ENCODE measurements at places on chromosomes 4 and X. TPM values are rescaled to one million over a fixed set of nuclear protein-coding genes. Genes with fewer than 3 reads are reported as not detected.

DNA sequence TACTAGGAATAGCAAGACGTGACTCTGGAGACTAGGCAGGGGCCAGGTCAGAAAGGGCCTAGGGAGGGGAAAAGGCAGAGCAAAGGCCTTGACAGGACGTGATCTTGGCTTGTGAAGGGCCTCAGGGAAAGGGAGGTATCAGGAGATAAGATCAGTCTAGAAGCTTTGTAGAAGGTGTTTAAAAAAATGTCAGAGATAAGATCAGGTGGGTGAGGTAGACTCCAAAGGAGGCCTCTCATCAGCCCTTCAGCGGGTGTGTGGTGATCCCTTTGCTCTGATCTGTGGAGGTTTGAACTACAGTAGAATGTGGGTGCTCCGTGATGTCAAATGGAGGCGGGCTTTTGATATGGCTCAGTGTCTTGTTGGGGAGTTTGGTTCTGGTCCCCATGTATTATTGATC lies 78.8 kb upstream of the PRPS1 start:
- ATAC-seq: no peak

GRCh38 chrX:15564981-15565579 lies 35.7 kb downstream of the ACE2 start:
- ATAC-seq: peak; percentile 37

- no peak for ATAC-seq
These were observed 14.6 kb downstream of the HERC3 start for GRCh38 chr4:88606832-88607231.

- no peak for ATAC-seq
These were observed 329.0 kb downstream of the NAF1 start for GRCh38 chr4:162837679-162838078.

GRCh38 chr4:5979981-5980380 lies 38.2 kb downstream of the C4orf50 start:
- ATAC-seq: no peak

- ATAC-seq: no peak
These were observed 61.1 kb downstream of the FBXO8 start for GRCh38 chr4:174222266-174222872.

GRCh38 chr4:174522183-174523024 lies at the start of gene HPGD:
Gene HPGD (minus strand): TSS chr4:174522488. CDS start chr4:174522451, 37 bp downstream.
- ATAC-seq: peak; percentile 88

- ATAC-seq: no peak
These were observed 27.6 kb downstream of the NUDT6 start for GRCh38 chr4:122894827-122895226.

DNA sequence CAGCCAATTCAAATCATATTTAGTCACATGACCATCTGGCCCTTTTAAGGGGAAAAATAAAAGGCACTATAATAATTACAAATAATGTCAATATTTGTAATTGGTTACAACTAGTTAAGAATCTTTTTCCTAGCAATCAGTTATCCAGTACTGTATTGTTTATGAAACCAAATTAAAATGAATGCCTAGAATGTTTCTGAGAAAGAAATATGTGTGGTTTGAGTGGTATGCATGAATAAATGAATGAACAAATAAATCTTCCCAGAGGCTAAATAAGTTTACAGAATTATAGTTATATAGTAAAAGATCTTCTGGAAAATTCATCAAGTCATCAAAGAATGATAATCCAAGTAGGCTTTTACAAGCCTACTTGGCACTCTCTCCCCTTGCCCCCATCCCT lies 55.8 kb upstream of the F8A3 start:
- no peak for ATAC-seq

DNA sequence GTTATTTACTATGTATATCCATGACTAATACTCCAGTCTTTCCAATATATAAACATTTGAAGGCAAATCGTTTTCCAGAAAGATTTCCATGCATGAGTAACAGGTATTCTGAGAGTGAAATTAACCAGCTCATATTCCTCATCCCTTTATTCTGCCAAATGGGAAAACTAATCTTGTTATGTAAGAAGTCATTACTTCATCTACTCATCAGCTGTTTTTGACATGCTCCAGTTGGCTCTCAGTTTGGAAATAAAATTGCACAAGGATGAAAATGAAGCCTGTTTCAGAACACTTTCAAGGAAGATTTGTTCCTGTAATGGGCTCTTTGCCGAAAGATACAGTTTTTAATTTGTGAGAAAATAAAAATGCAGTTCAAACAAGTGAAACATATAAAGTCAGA lies 121.9 kb downstream of the KCTD8 start:
- no peak for ATAC-seq

- no peak for ATAC-seq
These were observed at the start of gene CORIN for GRCh38 chr4:47837908-47838294. Gene CORIN (minus strand): TSS chr4:47838067. CDS start chr4:47837949, 118 bp downstream.

GRCh38 chrX:22121161-22121560 lies 89.0 kb downstream of the PHEX start:
- ATAC-seq: no peak

- peak; percentile 48 for ATAC-seq
These were observed 181.7 kb downstream of the MAML3 start for GRCh38 chr4:139972305-139972704.

Gene SMARCAD1
- 37.0 TPM for total RNA-seq

Gene ZBTB33
- 14.7 TPM for total RNA-seq

Gene ATP2B3
- total RNA-seq: not detected

Gene WFS1
- total RNA-seq: 2.6 TPM

Gene GRIA3
- total RNA-seq: not detected

Gene SLC10A7
- 13.0 TPM for total RNA-seq

Data from activated T-helper 17 cell treated with anti-CD3 and anti-CD28 coated beads, Interleukin-2, amount 50 U/mL, for 72 hours (primary cell).